ENCODE measurements at places on chromosomes 2 and 18.

- DNase-seq, result no peak
These were observed 273.7 kb upstream of the KYNU start for GRCh38 chr2:142603759-142604158.

DNA sequence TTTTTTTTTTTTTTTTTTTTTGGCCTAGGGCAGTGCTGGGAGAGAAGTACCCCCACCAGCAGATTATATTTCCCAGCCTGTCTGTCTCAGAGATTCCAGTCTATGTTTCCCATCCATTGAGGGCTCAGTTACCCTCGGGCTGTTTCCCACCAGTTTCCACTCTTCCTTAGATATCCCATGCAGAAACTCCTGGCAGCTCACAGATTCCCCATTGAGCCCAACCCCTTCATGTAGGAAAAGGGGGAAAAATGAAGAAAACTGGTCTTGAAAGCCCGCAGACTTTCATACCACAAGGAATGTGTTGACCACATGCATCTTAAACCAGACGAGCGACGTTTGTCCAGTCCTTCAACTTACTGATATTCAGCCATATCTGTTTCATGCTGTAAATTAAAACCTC, 15.2 kb downstream of the ASXL3 start:
- DNase-seq, result no peak

- DNase-seq, result no peak
These were observed 253.2 kb downstream of the GLI2 start for GRCh38 chr2:120988700-120989511.

- peak; percentile 60 for DNase-seq
These were observed 231.2 kb downstream of the MYO3B start for GRCh38 chr2:170409164-170409535.

- no peak for DNase-seq
These were observed 13.1 kb upstream of the CATIP start for GRCh38 chr2:218343591-218343990.

DNA sequence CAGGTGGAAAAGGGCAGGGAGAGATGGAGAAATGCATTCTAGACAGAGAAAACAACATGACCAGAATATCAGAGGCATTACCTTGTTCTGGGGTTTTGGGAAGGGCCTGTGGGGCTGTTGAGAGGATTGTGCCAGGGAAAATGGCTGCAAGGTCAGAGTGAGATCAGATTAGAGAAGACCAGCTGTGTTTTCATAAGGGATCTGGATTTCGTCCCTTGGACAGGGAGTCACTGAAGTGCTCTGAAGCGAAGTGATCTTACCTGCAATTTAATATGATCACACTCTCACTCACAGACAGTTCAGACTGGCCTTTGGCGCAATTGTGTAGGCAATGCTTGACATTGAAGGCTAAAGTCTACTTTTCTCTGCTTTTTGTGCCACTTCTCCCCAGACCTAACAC, 20.3 kb upstream of the REG3G start:
- DNase-seq, result no peak

DNA sequence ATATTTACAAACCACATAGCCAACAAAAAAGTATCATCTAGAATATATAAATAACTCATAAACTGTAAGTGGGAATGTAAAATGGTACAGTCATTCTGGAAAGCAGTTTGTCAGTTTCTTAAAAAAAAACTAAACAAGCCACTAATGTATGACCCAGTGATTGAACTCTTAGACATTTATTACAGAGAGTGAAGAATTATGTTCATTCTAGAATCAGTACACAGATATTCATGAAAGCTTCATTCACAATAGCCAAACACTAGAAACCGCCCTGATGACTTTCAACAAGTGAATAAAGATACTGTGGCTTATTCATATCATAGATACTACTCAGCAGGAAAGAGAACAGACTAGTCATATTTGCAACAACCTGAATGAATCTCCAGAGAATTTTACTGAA, 1541.5 kb downstream of the LRP1B start:
- no peak for DNase-seq

DNA sequence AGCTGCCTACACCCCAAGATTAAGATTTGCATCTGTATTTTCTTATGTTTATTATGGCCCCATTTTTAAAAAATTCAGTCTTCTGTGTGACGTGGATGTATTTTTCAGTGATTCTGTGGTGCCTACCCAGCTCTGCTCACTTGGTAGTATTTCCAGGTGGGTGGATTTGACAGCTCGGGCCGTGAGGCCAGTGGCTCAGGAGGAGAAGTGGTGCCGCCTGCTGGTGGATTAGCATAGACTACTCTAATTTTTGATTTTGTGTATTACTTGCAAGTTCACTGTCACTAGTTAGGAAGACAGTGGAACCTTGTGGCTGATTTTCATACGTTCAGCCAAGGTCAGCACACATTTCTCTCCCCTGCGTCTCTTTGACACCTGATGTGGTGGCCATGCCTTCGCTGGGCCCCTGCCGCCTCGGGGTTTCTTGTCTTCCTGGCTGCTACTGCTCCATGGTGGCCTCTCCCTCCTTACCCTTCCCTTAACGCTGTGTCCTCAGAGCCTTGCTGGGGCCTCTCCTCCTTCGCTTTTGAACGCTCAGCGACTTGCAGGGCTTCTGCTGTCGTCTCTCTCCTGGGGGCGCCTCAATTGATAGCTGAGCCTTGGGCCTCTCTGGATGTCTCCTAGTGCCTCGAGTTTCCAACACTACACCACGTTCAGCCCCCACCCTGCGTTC, 89.4 kb downstream of the DGKD start:
- peak; percentile 77 for DNase-seq

DNA sequence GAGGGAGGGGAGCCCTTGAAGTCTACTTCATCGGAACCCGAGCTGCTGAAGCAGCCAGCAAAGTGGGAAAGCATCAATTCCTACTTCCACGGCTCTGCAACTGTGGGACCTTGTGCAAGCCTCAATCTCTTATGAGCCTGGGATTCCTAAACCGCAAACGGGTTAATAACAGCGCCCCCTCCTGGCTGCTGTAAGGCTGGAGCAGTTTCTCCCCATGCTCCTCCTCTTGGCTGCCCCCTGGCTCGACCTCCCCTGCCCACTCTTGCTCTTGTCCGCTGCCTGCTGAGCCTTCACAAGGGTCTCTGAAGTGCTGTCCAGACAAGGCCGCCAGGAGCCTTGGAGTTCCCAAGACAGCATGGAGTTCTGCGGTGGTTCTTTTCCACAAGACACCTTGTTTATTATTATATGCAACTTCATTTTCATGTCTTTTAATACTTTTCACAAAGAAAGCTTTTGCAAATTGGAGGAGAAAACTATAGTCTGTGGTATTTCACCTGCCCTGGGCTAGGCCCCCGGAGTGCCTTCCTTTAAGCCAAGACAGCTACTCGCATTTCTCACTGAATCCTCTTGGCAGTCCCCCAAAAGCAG, 157.2 kb downstream of the DDX1 start:
- DNase-seq, result peak; percentile 18

DNA sequence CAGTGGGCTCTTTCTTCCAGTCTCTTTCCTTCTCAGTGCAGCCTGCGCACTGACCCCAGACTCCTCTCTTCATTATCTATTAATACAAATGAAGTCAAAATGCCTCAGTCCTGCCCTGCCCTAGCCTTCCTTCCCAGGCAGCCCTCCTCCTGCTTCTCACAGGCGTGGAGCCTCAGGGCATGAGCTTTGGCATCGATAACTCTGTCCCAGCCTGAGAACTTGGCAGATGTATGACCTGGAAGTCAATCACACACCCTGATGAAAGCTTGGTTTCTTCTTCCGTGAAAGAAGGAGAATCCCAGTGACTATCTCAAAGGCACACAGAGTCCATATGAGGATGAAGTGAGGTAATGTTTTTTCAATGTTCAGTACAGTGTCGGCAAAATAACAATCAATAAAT, 600.7 kb upstream of the ID2 start:
- DNase-seq, result no peak

- no peak for DNase-seq
These were observed 118.9 kb upstream of the TCF4 start for GRCh38 chr18:55706898-55707297.

- no peak for DNase-seq
These were observed 1.5 kb upstream of the GPBAR1 start for GRCh38 chr2:218259099-218259961.

- no peak for DNase-seq
These were observed 55.1 kb downstream of the CRIM1 start for GRCh38 chr2:36410681-36411080.

DNA sequence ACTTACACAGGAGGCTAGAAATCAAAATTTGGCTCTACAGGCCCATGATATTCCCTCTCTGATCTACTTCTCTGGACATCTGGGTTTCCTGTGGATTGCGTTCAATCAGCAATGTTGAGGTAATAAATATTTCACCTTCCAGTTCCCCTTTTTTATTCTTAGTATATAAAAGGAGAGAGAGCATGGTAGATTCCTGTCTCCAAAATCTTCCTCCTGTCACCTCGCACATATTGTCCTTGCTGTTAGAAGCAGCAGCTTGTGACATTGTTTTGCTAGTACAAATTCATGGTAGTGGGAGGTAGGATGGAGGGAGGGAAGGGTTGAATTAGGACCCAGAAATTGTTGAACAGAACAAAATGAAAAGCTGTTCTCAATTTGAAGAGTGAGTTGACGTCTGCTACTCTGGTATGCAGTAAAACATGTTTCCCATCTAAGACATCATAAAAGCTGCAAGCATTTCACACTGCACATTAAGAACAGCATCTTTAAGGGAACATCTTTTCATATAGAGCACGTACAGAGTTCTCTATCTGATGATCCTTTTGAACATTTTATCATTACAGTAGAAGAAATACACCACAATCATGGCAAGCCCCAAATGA, 156.4 kb downstream of the RDH14 start:
- DNase-seq, result peak; percentile 46

GRCh38 chr2:205438241-205438640, 244.1 kb upstream of the NRP2 start:
- no peak for DNase-seq

DNA sequence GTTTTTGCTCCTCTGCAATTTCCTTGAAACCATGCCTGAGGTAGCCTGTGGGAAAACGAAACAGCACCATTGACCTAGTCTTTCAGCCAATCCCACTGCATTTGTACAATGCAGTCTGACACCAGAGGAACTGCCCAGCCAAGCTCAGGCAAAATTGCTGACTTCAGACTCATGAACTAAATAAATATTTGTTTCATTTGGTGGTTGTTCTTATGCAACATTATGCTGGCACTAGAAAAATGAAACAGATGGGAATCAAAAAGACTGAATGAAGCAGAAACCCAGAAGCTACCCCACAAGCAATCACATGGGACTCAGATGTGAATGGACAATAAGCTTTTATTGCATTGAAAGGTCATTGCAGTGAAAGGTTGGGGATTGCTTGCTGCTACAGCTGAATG, 1.7 kb downstream of the NAT8 start:
- DNase-seq, result peak; percentile 82

DNA sequence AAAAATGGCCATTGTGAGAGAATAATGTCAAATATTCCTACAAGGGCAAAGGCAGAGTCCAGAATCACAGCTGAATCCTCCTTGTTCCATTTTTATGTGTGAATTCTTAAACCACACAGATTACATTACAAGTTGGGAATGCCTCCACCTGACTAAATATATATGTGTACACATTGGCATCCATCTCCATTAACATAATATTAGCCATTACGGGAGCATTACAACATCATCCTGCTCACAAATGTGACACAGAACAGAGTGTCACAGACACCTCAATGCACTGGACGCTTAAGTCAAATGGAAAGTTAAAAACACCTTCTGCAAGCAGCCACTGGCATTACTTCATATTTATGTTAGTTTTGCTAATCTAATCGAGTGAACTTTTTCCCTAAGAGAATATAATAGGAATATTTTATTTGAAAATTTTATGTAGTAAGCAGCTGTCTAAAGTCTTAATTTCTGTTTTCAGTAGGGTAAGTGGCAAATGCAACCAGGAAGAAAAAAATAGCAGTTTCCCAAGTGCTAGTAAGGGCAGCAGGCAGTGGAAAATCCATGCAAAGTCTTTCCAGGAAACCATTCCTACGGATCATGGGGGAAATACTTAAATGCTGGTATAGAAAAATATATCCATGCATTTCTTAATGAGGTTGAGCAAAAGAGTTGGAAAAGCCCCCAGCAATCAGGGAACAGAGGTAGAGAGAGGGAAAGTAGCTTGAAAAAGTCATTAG, 255.6 kb downstream of the OSR1 start:
- DNase-seq, result peak; percentile 82

DNA sequence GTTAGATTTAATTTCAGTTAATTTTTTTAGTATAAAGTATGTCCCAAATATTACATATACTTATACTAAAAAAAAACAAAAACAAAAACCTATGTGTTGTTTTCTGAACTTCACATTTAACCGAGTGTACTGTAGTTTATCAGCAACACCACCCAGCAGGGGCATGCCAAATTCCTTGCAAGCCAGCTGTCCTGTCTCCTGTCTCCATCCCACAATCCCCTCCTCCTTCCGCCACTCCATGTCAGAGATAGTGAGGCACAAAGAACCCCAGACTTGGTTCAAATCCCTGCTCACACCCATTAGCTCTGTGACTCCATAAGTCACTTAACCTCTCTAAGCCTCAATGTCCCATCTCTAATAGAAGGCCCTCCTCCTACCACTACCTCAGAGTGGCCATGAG, 9.4 kb downstream of the CHST10 start:
- no peak for DNase-seq

- peak; percentile 53 for DNase-seq
These were observed 48.1 kb downstream of the TIMM21 start for GRCh38 chr18:74196220-74197119.

- no peak for DNase-seq
These were observed 91.3 kb downstream of the EPHA4 start for GRCh38 chr2:221480821-221481220.

GRCh38 chr2:59184276-59185020, 943.3 kb upstream of the FANCL start:
- no peak for DNase-seq

DNA sequence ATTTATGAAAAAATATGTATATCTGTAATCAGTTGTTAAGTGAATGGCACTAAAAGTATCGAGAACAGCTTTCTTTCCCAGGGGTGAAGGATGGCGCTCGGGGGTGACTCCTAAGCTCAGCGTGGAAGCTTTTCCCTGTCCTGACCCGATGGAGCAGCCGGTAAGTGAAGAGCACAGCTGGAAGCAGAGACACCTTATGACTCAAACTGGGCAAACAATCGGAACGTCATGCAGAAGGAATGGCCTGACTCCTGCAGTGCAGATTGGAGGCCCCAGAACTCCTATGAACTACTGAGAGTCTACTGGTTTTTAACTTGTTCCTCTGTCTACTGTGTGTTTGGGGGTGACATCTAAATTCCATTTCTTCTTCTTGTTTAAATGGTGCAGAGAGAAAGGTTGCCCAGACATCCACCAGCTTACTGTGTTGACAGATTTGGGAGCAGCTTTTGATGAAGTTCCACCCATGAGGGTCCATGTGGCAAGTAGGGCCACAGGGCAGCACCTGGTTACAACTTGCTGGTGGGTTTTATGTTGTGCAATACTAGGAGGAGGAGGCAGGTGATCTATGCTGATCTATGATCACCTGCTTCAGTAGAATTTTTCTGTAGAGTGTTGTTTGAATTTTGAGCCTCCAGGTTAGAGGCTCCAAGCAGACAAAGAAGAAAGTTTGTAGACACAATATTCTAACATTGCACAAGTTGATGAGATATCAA, 52.8 kb upstream of the TMEM182 start:
- no peak for DNase-seq

DNA sequence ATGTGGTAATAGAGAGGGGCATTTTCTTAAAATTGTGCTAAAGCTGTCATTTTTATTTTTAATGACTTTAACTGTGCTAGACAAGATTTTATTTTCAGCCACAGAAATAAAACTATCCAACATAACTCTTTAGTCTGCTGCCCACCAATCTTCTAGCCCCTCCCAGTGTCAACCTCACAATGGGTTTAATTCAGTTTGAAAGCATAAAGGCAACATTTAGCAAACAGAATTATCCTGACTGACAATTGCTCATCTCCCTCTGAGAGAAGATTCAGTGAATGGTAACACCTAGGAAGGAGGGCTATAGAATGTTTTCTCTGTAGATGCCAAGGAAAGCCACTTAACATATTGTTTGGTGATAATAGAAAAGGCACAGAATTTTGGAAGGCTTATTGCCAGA, 5.2 kb downstream of the ERMN start:
- DNase-seq, result no peak

Measured in T47D (cell line).